ENCODE measurements at places on chromosomes 2 and 18.

DNA sequence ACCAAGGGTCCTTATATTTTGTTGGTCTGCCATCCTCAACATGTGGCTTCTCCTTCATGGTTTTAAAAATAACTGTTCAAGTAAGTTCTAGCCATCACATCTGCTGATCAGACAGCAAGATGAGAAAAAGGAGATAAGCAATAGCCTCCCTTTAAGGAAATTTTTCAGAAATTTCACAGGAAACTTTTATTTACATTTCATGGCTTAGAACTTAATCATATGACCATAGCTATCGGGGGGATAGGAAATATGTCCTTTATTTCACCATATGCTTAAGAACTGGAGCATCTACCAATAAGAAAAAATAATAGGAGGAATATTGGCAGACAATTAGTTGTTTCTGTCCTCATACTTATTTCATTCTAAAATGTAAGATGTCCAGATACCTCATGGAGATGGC is 16.2 kb downstream of the ATF2 start:
- DNase-seq: no peak

DNA sequence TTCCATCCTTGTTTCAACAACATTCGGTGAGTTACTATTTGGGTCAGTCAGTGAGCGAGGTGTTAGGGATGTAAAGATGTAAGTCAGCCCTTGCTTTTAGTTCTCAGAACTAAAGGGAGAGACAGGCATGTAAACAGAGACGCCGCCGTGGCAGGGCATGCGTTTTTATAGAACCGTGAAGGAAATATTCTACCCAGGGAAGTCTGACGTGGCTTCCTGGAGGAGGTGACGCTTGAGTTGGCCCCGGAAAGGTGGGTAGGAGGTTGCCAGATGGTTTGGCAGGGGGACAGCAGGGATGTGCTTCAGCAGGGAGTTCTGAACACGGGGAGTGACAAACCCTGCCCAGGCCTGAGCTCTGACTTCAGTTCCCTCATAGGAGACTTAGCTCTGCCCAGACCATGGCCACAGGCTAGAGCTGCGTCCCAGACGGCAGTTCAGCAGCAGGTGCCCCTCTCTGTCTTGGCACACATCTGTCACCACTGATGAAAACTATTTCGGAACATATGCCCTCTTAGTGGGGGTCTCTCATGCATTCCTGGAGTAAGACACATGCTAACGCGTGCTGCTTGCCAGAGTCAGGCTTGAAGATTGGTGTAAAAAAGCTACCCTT is 23.4 kb upstream of the RPL31 start:
- peak; percentile 34 for DNase-seq

GRCh38 chr18:74141667-74142066 is 6.0 kb downstream of the FBXO15 start:
- DNase-seq: no peak

DNA sequence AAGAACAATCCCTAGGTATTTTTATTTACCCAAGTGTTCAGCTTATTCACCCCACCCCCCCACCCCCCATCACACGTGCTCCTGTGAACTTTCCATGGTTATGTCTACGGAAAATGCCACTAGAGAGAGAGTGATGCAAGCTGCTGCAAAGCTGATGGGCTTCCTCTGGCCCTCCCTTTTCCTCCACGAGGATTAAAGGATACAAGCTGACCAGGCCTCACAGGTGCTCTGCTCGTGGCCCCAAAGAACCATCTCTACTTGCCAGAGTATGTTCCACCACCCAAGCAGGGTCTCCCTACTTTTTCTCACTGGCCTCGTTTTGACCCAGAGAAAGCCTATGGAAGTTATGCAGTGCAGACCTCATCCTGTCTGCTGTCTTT is 342.6 kb downstream of the CELF4 start:
- no peak for DNase-seq

GRCh38 chr2:230408244-230408842 is 7.7 kb upstream of the SP100 start:
- DNase-seq: no peak

DNA sequence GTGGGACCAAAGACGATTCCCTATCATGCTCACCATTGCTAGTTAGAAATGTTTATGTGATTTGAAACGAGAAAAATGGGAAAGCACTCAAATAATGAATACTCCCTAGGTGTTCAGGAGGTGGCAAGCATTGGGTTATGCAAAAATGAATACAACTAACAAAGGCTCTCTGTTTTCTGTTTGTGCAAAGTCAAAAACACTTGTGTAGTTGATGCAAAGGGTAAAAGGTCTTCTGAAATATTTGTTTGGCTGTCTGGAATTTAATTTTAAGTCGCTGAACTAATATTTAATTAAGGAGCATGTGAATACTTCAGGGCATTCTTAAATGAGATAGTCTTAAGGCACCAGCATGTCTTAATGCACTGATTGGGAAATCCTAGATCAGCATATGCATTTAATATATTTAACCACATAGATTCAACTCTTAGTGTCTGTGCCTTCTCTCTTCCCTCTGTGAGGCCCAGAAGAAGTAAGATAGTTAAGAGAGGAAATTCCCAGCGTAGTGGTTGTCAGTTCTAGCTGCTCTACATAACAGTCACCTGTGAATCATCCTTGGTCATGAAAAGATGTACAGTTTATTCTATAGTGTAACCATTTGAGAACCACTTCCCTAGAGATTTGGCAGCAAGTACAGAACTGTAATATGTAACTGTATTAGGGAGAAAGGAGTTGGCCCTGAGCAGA is 111.9 kb downstream of the EPC2 start:
- no peak for DNase-seq

- DNase-seq: no peak
Observed at GRCh38 chr2:172572981-172573380, 17.1 kb downstream of the PDK1 start.

GRCh38 chr2:52810460-52810859 is 957.1 kb upstream of the CHAC2 start:
- no peak for DNase-seq

DNA sequence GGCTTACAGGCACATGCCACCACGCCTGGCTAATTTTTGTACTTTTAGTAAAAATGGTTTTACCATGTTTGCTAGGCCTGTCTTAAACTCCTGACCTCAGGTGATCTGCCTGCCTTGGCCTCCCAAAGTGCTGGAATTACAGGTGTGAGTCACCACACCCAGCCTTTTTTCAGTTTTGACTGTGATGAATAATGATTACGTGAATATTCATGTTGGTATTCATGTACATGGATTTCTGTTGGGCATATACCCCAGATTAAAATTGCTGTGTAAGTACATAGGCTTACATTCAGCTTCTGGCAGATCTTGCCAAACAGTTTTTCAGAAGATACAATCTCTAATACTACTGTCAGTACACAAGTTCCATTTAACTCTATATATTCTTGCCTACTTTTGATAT is 20.9 kb downstream of the SLC39A10 start:
- DNase-seq: no peak

DNA sequence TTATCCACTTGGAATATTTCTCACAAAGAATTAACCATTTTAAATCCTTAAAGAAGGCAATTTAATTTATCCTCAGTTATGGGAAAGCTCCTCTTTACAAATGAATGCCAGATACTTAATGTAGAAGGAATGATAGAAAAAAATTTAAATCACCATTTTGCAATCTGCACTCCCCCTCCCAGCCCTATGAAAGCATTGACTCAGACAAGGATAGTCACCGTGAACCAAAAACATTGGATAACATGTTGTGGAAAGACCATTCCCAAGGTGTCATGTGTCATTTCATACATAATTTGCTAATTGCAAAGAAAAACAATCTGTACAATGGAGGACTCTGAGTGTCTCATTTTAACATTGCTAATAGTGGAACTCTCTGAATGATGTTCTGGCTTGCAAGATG is 421.0 kb downstream of the TXNL1 start:
- no peak for DNase-seq

GRCh38 chr2:77169426-77169825 is 352.8 kb downstream of the LRRTM4 start:
- no peak for DNase-seq

- no peak for DNase-seq
Observed at GRCh38 chr2:68292108-68292710, 27.5 kb downstream of the CNRIP1 start.

DNA sequence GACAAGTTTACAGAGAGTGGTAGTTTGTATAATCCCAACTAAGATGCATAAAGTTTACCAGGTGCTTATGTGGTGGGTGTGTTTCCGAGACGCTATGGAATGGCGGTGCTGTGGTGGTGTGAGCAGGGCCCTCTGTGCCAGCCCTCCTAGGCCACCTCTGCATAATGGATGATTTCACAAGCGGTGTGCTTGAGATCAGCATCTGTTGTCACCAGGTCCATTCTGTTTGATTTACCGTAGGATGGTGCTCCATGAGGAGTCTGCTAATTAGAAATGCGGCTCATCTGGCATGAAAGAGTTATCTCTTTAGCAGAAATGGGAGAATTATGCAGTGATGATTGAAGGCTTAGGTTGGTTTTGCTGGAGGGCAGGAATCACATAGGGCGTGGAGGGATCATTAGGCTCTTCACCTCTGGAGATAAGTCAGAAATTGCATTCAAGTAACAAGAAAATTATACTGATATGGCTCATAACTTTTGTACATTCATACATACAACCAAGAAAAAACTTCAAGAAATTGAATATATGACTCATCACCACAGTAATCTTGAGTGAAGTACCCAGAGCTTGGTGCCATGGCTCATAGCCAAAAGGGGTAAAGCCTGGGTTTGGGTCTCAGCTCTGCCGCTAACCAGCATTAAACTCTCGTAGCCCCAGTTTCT is 41.4 kb downstream of the CRIM1 start:
- DNase-seq: no peak

GRCh38 chr18:40935423-40935822 is 1019.6 kb upstream of the PIK3C3 start:
- DNase-seq: no peak

GRCh38 chr2:45458909-45459563 is 152.0 kb downstream of the SRBD1 start:
- no peak for DNase-seq

GRCh38 chr18:36934884-36935283 is 106.0 kb downstream of the KIAA1328 start:
- DNase-seq: no peak

DNA sequence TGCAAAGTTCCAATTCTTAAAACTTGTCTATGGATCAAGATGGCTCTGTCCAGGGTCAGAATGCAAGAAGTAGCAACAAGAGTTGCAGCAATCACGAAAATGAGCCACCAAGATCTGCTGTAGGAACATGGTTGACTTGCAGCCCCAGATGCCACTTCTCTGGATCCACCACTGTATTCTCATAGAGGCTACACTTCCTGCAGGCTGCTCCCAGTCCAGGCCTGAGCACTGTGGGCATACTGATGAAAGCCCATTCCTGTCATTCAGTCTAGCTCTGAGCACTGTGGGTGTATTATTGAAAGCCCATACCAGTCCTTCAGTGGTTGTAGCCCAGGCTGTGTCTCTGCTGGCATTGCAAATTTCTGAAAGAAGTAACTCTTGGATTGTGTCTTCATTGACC is 213.9 kb upstream of the AGAP1 start:
- DNase-seq: no peak

- DNase-seq: no peak
Observed at GRCh38 chr2:226782092-226782713, 17.4 kb downstream of the IRS1 start.

DNA sequence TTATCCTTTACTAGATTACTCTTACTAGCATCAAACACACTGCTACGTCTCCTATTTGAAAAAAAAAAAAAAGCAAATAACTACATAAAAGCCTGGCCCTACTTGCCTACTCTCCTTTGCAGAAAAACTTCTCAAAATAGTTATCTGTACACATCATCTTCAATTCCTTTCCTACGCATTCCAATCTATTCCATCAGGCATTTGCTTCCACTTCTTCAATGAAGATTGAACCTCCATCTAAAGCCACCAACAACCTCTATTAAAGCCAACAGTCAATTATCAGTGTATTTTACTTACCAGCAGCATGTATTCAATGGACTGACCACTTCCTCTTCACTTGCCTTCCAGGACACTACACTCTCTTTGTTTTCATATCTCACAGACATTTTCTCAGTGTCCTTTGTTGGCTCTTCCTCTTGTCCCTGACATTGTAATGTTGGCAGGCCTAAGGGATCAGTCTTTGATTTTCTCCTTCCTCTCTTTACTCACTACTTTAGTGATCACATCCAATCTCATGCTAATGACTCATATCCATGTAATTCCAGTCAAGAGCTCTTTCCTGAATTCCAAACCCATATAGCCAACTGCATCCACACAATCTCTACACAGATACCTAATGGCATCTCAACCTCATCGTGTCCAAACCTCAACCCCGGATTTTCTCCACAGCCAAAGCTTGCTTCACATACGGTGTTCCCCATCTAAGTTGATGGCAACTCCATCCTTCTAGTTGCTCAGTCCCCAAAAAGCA is 131.3 kb downstream of the CCDC148 start:
- DNase-seq: no peak

DNA sequence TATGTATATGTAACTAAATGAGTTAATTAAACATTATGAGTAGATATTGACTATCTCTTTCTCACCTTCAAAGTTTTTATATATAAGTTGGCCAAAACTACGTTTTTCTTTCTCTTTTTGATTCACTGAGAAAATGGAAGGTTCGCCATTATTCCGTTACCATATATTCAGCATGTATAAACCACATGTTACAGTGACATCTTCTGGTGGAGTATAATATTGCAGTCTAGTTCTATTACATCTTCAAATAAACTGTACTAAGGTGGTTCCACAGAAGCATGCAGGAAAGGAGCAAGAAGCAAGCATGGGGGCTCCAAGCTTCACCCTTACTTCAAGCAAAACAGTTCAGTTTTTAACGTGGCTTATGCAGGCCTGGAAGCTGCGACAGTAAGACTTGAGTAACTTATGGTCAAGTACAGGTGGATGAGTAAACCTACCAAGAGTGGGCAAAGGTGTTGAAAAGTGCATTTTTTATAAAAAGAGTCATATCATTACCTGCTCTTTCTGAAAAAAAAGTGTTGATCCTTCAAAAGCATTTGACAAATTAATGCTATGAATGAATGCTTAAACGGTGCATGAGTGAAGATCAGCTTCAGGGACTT is 129.8 kb upstream of the RAB6C start:
- DNase-seq: no peak

- no peak for DNase-seq
Observed at GRCh38 chr2:31859959-31860358, 150.8 kb downstream of the MEMO1 start.

DNA sequence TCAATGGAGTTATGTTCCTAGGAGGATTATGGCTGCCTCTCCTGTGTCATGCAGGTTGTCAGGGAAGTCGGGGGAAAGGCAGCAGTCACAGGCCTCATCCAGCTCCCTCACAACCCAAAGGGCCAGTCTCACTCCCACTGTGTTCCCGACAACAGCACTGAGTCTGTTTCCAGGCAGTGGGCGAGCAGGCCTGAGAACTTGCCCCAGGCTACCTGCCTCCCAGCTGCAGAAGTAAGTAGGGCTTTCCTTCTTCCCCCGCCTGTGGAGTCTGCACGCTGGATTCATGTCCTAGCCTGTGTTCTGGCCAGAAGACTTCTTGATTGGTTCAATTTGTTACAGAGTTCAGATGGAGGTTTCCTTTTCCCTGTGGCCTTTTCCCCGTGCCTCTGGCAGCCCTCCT is 8.2 kb upstream of the ZNF638 start:
- no peak for DNase-seq

DNA sequence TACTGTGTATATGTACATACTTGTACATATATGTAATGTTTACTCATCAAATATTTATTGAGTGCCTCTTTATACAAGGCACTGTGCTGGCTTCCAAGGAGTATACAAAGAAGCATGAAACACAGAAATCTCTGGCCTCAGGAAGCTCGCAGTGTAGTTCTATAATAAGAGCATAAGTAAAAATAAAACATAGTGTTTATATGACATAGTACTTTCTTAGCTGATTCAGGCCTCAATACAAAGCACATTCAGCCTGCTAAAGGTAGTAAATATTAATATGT is 13.9 kb downstream of the STAMBP start:
- DNase-seq: no peak

Data from NCI-H524 treated with DMSO at 0.1 percent for 48 hours (cell line).